NCI-H524 treated with DMSO at 0.1 percent for 48 hours (cell line): ENCODE measurements at places on chromosomes 3 and 15.
A peak's percentile ranks its signal among the peaks of the same experiment; 100 is the strongest.

GRCh38 chr3:116337229-116337628 is 108.1 kb downstream of the LSAMP start:
- no peak for DNase-seq

GRCh38 chr3:132352556-132353143 is 35.4 kb downstream of the ACP3 start:
- peak; percentile 19 for DNase-seq

DNA sequence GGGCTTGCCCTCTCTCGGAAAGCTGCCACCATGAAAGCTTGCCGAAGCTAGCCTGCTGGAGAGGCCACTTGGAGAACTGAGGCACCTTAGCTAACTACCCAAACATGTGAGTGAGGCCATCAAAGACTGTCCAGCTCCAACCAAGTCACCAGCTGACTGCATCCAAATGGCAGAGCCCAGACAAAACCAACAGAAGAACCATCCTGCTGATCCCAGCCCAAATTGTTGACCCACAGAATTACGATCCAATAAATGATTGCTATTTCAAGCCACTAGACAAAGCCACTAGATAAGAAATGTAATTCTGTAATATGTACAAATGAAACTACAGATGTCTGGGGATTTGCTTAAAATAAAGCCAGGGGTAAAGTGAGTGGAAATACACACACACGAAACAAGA is 109.8 kb upstream of the TRPM1 start:
- no peak for DNase-seq

GRCh38 chr3:12195231-12195630 is 36.5 kb upstream of the TIMP4 start:
- DNase-seq: no peak

GRCh38 chr3:16482770-16483531 is 30.5 kb downstream of the RFTN1 start:
- DNase-seq: peak; percentile 21

DNA sequence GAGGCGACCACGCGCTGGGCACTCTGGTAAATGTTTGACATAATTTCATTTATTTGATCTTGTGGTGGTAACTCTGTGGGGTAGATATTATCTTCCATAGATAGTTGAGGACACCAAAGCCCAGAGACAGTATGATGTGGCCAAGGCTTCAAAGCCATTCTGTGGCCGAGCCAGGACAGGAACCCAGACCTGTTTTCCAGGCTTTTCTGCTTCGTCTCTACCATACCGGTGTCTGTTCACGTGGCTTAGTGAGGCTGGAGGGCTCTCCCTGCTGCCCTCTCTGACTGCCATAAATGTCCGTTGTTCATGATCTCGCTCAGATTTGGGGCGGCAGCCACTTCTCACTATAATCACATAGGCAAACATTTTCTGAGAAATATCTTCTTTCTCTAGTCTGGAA is 134.7 kb downstream of the PEX5L start:
- no peak for DNase-seq

- DNase-seq: no peak
Measured at GRCh38 chr3:9253327-9253726, 3.9 kb upstream of the SRGAP3 start.

DNA sequence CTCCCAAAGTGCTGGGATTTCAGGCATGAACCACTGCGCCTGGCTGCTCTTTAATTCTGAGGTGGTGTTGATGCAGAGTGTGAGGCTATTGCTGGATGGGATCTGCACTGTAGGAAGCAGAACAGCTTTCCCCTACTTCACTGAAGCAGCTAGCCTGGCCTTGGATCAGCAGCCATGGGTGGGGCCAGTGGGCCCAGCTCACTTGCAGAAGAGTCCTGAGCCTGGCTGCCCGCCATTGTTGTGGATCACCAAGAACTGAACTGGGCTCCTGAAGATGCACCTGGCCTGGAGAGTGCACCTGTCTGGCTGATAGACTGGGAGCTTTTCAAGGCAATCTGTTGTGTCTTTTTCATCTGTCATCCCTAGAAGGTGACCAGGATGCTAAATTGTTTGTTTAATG is 11.9 kb downstream of the TLNRD1 start:
- no peak for DNase-seq

GRCh38 chr3:160796089-160796812 is 40.2 kb downstream of the PPM1L start:
- DNase-seq: no peak

GRCh38 chr3:37736624-37737023 is 125.1 kb upstream of the CTDSPL start:
- DNase-seq: no peak

DNA sequence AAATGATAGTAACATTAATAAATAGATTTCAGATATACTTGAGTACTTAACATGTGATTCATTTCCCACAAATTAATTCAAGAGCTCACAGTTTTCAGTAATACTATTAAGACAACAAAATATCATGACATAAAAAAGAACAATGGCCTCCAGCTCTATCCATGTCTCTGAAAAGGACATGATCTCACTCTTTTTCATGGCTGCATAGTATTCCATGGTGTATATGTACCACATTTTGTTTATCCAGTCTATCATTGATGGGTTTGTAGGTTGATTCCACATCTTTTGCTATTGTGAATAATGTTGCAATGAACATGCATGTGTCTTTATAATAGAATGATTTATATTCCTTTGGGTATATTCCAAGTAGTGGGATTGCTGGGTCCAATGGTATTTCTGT is 1012.8 kb upstream of the ALCAM start:
- DNase-seq: no peak

DNA sequence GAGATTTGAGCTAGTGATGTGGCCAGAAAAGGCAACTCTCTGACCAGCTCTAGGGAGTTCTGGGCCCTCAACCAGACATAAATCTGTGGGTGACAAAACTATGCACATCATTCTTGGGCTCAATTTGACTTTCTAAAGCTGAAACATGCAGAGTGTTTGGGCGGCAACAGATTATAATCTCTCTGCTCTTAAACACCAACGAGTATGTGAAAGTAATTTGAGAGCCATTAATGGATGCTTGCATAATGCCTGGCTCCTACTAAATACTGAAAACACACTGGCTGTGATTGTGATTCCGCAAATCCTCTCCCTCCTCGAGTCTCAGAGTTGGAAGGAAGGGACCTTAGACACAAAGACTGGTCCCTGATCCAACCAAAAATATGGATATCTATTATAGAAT is 186.7 kb downstream of the UACA start:
- DNase-seq: peak; percentile 50

DNA sequence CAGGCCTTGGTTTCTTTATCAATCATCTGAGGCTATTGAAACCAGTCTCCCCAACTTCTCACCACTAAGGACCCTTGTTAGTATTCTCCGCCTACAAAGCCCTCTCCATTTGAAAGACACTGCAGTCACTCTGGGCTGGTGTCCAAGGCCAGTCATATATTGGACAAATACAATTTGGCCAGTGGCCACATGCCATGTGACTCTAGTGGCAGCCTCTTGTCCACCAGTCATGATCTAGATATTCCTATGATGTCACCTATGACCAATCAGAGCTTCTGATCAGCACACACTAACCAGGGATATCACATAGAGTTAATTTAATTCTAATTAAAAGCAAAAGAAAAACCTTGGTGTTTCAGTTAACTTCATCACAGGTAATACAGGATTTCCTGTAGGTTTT is 68.2 kb downstream of the RAB11A start:
- DNase-seq: no peak

DNA sequence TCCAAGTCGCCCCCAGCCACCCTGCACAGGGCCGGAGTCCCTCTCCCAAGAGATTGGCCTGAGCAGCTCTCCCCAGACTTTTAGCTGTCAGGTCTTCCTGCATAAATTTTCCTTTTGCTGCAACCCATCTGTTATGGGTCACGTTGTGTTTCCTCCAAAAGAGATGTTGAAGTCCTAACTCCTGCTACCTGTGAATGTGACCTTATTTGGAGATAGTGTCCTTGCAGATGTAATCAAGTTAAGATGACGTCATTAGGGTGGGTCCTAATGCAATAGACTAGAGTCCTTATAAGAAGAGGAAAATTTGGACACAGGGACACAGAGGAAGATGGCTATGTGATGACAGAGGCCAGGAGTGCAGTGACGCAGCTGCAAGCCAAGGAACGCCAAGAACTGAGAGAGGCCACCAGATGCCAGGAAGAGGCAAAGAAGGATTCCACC is 13.2 kb upstream of the SLC6A6 start:
- no peak for DNase-seq

- no peak for DNase-seq
Measured at GRCh38 chr15:88090481-88091011, 166.0 kb downstream of the NTRK3 start.

- no peak for DNase-seq
Measured at GRCh38 chr3:195048059-195048905, 222.7 kb downstream of the XXYLT1 start.

DNA sequence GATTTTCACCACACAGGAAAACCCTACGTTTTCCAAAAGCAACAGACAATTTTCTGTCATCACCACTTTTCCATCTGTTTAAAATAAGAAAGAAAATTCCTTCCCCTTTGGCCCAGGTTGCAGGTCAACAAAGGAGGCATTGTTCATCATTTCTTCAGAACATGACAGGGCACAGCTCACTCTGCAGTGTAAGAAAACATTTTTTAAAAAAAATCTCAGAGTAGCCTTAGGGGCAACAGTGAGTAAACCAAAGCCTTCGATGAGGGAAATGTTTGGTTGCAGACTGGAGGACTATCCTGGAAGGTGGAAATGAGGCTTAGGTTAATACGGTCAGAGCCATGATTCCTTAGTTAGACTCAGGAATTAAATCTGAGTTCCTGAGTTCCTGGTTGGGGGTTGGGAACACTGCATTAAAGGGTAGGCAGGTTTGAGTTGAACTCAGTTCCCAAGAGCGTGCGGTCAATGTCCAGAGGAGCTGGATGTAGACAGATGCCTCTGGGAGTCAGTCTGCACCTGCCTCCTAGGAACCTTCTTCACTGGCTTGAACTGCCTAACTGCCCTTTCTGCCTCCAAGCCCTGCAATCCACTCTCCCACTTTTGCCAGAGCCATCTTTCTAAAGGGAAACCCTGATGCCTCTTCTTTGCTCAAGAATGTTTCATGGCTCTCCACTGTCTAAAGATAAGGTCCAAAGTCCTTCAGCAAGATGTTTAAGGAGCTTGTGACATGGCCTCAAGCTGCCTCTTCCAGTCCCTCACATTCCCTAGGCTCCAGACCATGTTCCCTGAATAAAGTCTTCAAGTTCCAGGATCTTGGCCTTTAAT is 3.3 kb upstream of the HES1 start:
- no peak for DNase-seq

- DNase-seq: no peak
Measured at GRCh38 chr15:49686599-49686998, 65.8 kb downstream of the DTWD1 start.

- DNase-seq: no peak
Measured at GRCh38 chr3:194827486-194827885, 141.8 kb downstream of the FAM43A start.

- no peak for DNase-seq
Measured at GRCh38 chr3:16604887-16605602, at the start of gene DAZL. TSS of gene DAZL (minus strand) at chr3:16605423. CDS start at chr3:16605205, 218 bp downstream.

GRCh38 chr3:187736418-187736871 is 8.8 kb downstream of the BCL6 start:
- no peak for DNase-seq
